ENCODE measurements at places on chromosomes 13 and 19.

DNA sequence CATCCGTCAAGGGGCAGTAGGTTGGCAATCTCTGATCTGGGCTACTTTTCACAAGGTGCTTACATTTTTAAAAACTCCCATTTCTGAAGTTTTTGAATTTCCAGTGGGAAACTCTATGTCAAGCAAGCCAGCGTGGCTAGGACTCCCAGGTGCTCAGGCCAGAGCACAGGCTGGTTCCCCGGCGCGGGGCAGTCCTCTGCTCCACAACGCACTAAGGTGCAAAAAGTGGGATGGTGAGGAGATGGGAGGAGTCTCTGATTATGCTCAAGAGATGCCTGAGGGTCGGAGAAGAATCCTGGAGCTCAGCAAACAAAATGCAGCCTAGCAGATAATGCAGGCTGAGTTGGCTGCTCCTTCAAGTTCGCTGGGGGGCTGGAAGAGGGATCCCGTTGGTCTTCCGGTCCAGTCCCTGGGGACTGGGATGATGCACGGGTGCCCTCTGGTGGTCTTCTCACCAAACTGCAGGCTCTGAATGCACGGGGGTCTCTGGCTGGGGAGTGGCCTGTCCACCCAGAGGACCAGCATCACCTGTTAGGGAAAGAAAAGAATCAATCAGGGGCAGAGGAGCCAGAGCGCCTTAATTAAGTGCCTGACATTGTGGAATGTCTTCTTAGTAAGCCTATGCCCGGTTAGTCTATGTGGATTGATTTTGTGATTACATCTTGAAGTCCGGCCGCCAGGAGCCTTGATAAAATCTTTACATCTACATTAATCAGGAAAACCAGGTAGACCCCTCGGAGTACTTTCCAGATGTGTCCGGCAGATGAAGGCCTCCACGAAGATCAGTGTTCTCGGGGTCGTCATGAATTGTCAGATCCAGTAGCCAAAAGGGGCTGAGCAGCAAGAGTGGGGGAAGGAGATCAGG, 244.4 kb upstream of the MAB21L1 start:
- no peak for DNase-seq

GRCh38 chr19:38505958-38506357, 72.5 kb downstream of the RYR1 start:
- no peak for DNase-seq

DNA sequence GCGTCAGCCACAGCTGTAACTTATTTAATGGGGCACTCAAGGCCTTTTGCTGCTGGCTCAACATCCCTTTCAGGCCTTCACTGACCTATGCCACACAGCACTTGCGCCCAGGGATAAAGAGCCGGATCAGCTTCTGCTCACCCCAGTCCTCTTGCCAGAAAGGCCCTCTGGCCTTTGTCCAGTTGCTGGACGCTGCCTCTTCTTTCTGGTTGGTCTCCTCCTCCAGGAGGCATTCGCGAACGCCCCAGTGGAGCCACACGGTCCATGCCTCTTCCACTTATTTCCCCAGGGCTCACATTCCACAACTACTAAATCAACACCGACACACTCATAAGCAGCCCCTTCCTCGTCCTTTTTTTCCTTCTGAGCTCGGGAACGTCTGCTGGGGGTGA, 3.7 kb upstream of the ZNF329 start:
- no peak for DNase-seq

DNA sequence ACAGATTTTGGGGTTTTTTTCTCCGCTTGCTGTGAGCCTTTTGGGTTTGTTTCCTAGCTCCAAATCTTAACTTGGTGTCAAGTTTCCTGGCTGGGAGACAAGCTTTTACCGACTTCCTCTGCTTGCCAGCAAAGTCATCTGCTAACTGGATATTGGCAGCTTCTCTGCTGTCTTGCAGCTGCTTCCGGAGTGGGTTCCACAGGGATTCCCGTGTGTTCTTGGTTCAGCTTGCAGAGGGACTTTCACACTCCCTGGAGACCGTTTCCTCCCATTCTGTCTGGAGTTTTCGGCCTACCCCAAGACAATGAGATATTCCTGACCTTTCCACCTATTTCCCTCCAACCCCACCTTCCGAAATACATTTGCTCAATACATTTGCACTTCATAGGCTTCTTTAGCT, 2.2 kb upstream of the COLGALT1 start:
- DNase-seq = no peak

DNA sequence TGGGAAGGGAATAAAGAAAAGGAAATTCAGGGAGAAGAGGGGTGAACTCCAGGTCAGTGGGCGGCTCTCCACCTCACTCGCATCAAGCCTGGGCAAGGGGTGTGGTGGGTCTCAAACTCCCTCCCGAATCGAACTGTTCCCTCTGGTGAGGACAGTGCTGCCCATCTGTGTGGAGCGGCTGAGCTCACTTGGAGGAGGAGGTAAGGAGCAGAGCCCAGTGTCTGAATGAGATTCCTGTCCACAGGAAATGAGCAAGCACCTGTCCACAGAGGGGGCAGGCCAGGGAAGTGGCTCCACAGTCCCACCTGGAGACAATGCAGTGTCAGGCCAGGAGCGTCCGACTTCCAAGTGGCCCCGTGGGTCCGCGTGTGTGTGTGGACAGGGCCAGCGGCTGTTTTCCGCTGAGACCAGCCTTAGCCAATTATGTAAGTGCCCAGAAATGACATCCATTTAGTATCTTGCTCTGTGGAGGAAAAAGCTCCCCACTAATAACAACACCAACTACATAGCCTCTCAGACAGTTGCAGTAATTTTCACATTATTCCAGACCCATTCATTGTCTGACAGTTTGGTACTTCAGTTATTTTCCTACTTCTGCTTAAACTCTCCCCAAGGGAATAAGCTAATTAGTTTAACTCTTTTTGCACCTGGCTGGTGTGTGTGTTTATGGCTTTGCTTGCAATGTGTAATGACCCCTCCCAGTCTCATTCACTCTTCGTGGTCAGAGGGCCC, 114.6 kb downstream of the SOX1 start:
- no peak for DNase-seq

- no peak for DNase-seq
Measured at GRCh38 chr13:30696278-30697176, 38.8 kb upstream of the ALOX5AP start.

- no peak for DNase-seq
Measured at GRCh38 chr19:54133312-54133956, 4.1 kb upstream of the CNOT3 start.

- DNase-seq = no peak
Measured at GRCh38 chr13:26919732-26920131, 159.1 kb upstream of the GPR12 start.

GRCh38 chr19:43380008-43380407, 26.5 kb downstream of the CD177 start:
- DNase-seq = no peak

- no peak for DNase-seq
Measured at GRCh38 chr13:71589032-71589431, 278.0 kb downstream of the DACH1 start.

DNA sequence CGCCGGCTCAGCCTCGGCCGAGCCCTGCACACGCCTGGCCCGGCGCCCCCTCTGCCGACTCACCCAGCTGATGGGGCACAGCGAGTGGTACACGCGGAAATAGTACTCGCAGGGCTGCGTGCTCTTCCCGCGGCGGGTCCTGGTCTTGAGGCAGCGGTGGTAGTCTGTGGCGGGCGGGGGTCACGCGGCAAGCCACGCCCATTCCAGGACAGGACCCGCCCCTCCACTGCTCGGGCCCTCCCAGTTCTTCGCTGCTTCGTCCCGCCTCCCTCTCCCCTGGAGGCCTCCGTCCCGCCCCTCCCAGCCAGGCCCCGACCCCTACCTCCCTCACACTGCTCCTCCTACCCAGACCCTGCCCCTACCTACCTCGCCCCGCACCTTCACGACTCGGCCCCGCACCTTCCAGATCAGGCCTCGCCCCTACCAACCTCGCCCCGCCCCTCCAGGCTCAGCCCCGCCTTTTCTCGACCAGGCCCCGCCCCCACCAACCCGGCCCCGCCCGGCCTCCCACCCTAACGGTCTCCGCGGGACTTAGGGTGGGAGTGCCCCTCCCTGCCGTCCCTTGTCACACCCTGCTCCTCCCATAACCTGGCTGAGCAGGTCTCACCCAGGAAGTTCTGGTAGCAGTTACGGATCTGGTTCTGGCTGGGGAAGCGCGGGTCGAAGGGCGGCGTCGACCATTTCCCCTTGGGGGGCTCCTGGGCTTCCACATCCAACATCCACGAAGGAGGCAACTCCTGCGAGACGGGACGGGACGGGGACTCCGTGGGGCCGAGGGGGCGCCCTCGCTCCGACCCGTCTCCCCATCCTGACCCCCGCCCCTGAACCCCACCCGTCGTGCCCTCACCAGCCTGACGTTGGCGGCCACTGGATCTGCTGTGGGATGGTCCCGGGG, 469 bp downstream of the COX6B2 start:
- DNase-seq = peak; percentile 49

DNA sequence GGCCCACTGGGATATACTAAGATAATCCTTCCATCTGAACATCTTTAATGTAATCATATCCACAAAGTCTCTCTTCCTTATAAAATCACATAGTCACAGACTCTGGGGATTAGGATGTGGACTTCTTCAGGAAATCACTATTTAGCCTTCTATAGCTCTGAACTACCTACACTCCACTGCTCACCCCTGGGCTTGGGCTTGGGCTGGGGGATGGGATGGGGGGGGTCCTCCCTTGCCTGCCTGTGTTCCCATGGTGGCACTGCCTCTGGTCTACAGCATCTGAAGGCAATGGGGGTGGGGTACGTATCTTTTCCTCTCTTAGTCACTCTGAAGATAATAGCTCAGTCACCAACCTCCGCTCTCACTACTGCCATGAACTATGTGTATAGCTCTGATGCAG, 67.8 kb upstream of the SERTM1 start:
- DNase-seq = no peak

- DNase-seq = no peak
Measured at GRCh38 chr19:18742838-18743783, 48.0 kb downstream of the COMP start.

- no peak for DNase-seq
Measured at GRCh38 chr13:39881887-39882286, 226.4 kb downstream of the COG6 start.

- no peak for DNase-seq
Measured at GRCh38 chr19:2796659-2797266, 11.5 kb downstream of the THOP1 start.

GRCh38 chr13:42360046-42360574, 88.2 kb downstream of the AKAP11 start:
- DNase-seq = no peak

GRCh38 chr13:73548449-73548848, 489.6 kb downstream of the KLF5 start:
- no peak for DNase-seq

DNA sequence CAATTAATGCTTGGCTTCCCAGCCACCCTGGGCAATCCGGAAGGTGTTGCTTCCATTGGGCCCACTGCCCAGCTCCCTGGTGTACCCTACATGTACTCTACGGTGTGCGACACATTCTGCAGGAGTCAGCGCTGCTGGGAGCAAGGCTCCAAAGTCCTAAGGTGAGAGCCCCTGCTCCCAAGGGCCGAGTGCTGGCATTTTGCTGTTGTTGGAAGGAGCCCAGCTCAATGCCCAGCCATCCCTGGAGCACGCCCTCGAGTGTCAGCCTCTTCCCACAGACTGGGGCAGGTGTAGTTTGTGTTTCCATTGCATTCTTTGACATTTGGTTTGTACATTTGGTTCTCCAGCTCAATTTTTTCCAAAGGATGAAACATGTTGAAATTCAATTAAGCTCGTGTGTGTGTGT, 64.6 kb downstream of the GGACT start:
- no peak for DNase-seq

DNA sequence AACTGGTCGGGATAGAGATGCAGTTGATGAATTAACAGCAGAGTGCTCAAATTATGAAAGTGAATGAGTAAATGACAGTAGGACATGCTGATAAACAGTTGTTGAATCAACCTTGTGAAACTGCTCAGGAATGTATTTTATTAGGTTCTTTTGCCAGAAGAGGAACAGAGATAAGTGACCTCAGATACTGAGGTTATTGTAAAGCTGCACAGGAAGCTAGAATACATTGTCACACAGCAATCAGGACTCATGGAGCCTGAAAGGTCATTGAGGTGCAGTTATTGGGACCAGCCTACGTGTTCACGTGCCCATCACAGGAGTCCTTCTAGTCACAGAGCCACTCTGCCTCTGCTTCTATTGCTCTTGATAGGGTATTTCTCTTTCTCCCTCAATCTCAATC, 47.5 kb upstream of the MED4 start:
- DNase-seq = no peak

DNA sequence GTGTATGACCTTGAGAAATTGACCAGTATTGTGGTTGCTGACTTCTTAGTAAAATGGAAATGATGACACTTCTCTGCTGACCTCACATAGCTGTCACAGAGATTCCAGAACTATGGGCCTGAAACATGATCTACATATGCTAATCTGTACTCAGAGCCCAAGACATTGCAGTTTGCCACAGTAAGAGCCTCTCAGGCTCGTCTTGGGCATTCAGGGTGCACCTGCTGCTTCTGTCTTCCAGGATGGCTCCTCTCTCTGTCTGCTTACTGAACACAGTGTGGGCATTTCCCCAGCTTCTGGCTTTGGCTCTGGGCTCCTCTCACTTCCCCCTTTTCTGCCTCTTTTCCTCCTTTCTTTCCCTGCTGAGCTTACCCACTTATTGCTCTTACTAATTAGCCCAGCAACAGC, 22.3 kb upstream of the SLC46A3 start:
- no peak for DNase-seq

GRCh38 chr19:54608792-54609191, 15.4 kb downstream of the LILRA1 start:
- DNase-seq = no peak

DNA sequence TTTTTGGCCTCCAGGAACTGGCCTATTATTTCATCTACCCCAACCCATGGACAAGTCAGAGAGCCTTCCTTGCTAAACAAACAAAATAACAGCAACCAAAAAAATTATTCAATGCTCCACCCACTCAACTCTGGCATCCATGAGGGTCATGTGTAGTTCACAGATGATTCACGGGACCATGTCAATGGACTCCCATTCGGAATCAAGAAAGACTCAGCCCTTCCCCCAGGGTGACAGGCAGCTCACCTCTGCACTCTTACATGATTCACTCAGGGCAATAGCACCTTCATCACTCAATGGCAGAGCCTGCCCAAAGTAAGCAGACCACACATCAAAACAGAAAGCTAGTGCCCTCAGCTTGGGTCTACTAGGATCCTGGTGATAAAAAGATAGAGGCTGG, 14.3 kb upstream of the SCEL start:
- no peak for DNase-seq

DNA sequence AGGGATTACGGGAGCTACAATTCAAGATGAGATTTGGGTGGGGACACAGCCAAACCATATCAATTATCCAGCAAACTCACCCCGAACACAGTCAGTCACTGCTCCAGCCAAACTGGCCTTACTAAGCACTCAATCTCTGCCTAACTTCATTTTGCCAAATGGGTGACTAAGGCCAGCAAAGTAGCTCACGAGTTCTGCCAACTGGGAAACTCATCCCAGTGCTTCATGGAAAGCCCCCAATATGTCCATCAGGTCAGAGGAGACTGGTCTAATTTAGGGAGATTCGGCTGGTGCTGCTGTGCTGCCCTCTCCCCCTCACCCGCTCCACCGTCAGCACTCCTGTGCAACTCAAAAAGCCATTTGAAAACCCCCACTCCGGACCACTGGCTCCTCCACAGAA, 324.0 kb downstream of the FOXO1 start:
- DNase-seq = no peak

- no peak for DNase-seq
Measured at GRCh38 chr13:91278888-91279287, 68.6 kb upstream of the MIR17HG start.

All from T-cell (primary cell).